A549 treated with GW870086 at 1 μM for 4 hours (cell line): ENCODE measurements at places on chromosomes 12 and 14. TPM values are rescaled to one million over a fixed set of nuclear protein-coding genes. Genes with fewer than 3 reads are reported as not detected.

Gene KRT81
- 3,338 to 4,063 TPM (median 3,935 TPM) in 5 replicates for total RNA-seq

Gene LRRK2
- total RNA-seq, result 1.5 to 2.0 TPM (median 1.8 TPM) in 5 replicates

Gene PLEKHG7
- total RNA-seq, result 0.07 TPM in 1 of 5 replicates, not detected in the others

Gene ITGB7
- total RNA-seq, result 0.29 to 0.63 TPM (median 0.42 TPM) in 5 replicates

Gene TMEM121
- total RNA-seq, result 4.6 to 8.8 TPM (median 8.2 TPM) in 5 replicates

Gene AHNAK2
- total RNA-seq, result 231 to 264 TPM (median 240 TPM) in 5 replicates

Gene USP44
- 0.07 to 0.25 TPM (median 0.21 TPM) in 5 replicates for total RNA-seq

Gene DPPA3
- total RNA-seq, result not detected in 5 replicates

Gene GPR84
- total RNA-seq, result not detected in 5 replicates

Gene PAX9
- total RNA-seq, result 2.1 to 3.4 TPM (median 3.2 TPM) in 5 replicates

Gene RPGRIP1
- 0.06 to 0.30 TPM (median 0.20 TPM) in 5 replicates for total RNA-seq

Gene SOX5
- total RNA-seq, result not detected in 5 replicates

Gene OASL
- total RNA-seq, result 2.7 to 4.7 TPM (median 4.1 TPM) in 5 replicates

Gene ETV6
- total RNA-seq, result 3.7 to 4.2 TPM (median 4.0 TPM) in 5 replicates

Gene ZFYVE1
- 8.6 to 9.7 TPM (median 8.8 TPM) in 5 replicates for total RNA-seq

Gene TEX52
- not detected in 5 replicates for total RNA-seq

Gene GAS2L3
- total RNA-seq, result 4.7 to 10.4 TPM (median 8.7 TPM) in 5 replicates

Gene HSPB8
- total RNA-seq, result 15.4 to 26.7 TPM (median 20.2 TPM) in 5 replicates

Gene REP15
- 0.26 to 0.63 TPM (median 0.42 TPM) in 4 of 5 replicates, not detected in the other for total RNA-seq

Gene GNB3
- 0.96 to 1.9 TPM (median 1.8 TPM) in 5 replicates for total RNA-seq

Gene OAS2
- 0.13 to 0.63 TPM (median 0.18 TPM) in 5 replicates for total RNA-seq

Gene TAS2R42
- total RNA-seq, result not detected in 5 replicates

Gene KLRK1
- not detected in 5 replicates for total RNA-seq

Gene MEG3
- 40.3 to 62.0 TPM (median 50.5 TPM) in 5 replicates for total RNA-seq

Gene CLEC6A
- total RNA-seq, result not detected in 5 replicates

Gene LMO3
- 0.03 TPM in 1 of 5 replicates, not detected in the others for total RNA-seq

Gene ERC1
- total RNA-seq, result 11.5 to 16.3 TPM (median 15.8 TPM) in 5 replicates

Gene TMEM30B
- total RNA-seq, result 0.25 to 0.58 TPM (median 0.32 TPM) in 5 replicates

Gene DACT1
- 0.44 to 0.73 TPM (median 0.48 TPM) in 5 replicates for total RNA-seq

Gene PPM1H
- total RNA-seq, result 7.5 to 9.2 TPM (median 7.8 TPM) in 5 replicates

Gene AMN
- 0.24 to 0.56 TPM (median 0.39 TPM) in 5 replicates for total RNA-seq

Gene SMIM41
- total RNA-seq, result not detected in 5 replicates
